A549 treated with Mapracorat at 1 μM for 4 hours (cell line): ENCODE measurements at places on chromosomes 5 and 9. TPM values are rescaled to one million over a fixed set of nuclear protein-coding genes. Genes with fewer than 3 reads are reported as not detected.

Gene CTXN3
- total RNA-seq = not detected in 5 replicates

Gene PAPPA
- 22.7 to 35.0 TPM (median 30.6 TPM) in 5 replicates for total RNA-seq

Gene OR1N2
- not detected in 5 replicates for total RNA-seq

Gene STPG3
- total RNA-seq = not detected in 5 replicates

Gene PTGS1
- total RNA-seq = 1.5 to 2.1 TPM (median 1.7 TPM) in 5 replicates

Gene ZDHHC21
- total RNA-seq = 1.8 to 3.0 TPM (median 2.5 TPM) in 5 replicates

Gene ZNF622
- 60.3 to 64.3 TPM (median 63.7 TPM) in 5 replicates for total RNA-seq
